ENCODE measurements at places on chromosomes 6 and 20.
A peak's percentile ranks its signal among the peaks of the same experiment; 100 is the strongest.

DNA sequence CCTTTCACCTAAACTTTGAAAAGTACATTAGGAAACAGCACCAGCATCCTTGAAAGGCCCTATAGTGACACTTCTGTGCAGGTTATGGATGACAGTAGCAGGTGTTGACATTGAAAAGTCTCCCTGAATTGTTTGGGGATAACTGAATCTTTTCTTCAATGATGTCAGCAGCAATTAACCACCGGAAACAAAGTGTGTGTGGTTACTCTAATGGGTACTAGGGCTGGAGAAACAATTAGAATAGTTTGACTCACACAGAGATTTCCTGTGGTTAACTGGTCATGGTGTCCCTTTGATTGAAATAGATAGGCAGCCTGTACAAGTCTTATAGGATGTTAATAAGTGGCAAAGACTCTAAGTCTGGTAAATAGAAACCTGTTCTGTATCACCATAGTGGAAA, 189.1 kb downstream of the TBX18 start:
- DNase-seq: no peak

GRCh38 chr20:43490038-43490437, 17.5 kb upstream of the L3MBTL1 start:
- no peak for DNase-seq

DNA sequence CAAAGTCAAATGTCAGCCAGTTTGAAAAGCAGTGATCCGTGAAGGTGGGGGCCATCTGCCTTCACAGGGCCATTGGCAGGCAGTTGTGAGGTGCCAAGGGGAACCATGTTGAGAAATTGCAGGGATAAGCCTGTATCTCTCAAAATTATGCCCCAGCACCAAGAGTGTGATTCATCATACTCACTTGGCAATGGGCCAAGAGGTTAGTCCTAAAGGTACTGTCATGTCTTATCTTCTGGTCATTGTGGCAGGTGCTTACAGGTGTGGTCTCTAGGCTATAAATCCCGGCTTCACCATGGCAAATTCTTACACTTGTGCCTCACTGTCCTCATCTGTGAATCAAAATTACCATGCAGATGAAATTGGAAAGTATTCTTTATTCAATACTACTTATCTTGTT, 150.7 kb upstream of the LAMP5 start:
- no peak for DNase-seq

- peak; percentile 25 for DNase-seq
Observed at GRCh38 chr20:24494460-24494920, 25.1 kb downstream of the SYNDIG1 start.

- DNase-seq: peak; percentile 45
Observed at GRCh38 chr20:40532103-40532502, 156.9 kb downstream of the MAFB start.
